ENCODE measurements at places on chromosomes 6 and 20.
A peak's percentile ranks its signal among the peaks of the same experiment; 100 is the strongest.

DNA sequence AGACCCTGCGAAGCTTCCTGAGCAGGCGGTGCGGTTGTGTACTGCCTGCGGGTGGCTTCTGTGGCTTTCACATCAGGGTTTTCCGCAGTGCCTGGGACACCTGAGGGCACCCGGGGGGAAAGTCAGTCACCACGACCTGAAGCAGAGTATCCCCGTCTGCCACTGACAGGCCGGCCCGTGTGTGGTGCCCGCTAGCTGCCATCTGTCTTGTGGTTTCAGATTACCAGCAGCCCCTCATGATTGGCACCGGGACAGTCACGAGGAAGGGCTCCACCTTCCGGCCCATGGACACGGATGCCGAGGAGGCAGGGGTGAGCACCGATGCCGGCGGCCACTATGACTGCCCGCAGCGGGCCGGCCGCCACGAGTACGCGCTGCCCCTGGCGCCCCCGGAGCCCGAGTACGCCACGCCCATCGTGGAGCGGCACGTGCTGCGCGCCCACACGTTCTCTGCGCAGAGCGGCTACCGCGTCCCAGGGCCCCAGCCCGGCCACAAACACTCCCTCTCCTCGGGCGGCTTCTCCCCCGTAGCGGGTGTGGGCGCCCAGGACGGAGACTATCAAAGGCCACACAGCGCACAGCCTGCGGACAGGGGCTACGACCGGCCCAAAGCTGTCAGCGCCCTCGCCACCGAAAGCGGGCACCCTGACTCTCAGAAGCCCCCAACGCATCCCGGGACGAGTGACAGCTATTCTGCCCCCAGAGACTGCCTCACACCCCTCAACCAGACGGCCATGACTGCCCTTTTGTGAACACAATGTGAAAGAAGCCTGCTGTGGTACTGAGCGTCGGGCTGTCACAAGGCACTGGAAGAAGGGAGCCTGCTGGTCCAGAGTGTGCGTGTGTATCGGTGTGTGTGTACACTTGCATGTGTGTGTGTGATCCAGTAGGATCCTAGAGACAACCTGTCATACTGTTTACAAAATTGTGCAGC, 54.4 kb downstream of the GOPC start:
- peak; percentile 49 for DNase-seq

- DNase-seq = no peak
Measured at GRCh38 chr6:23183846-23184245, 614.5 kb downstream of the HDGFL1 start.

DNA sequence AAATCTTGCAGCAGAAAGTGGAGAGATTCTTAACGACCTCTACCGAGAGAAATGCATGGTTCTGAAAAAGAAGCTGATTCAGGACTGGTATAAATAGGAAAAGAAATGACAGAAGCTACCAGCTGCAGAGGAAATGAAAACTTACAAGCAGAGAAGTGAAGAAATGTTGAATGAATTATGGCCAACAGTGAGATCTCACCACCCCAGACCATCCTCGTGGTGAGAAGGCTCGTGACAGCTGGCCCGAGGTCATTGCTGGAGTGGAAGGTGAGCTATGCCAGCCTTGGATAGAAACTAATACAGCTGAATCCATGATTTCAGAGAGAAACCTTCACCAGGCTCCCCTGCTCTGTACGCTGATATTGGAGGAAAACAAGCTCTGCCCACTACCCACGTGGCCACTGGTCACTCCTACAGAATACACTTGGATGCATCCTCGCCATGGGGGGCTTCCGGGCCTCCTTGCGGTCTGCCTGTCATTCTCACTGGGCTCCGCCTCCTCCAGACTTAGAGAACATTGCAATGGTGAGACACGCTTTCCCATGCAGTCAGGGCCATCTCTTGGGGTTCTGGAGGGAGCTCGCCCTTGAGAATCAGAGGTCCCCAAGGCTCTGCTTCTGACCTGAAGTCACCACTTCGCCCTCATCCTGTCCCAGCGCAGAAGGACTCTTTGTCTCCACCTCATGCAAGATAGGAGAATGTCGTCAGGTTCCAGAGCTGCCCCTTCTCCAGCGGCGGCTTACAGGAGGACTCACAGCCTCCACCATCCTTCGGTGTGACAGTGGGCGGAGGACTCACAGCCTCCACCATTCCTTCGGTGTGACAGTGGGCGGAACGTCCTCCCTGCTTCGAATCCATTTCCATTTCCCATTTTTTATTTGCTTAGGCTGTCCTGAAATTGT, 10.6 kb upstream of the TUBB2B start:
- DNase-seq = no peak

GRCh38 chr6:170452767-170453545, 100.2 kb downstream of the PSMB1 start:
- DNase-seq = no peak

DNA sequence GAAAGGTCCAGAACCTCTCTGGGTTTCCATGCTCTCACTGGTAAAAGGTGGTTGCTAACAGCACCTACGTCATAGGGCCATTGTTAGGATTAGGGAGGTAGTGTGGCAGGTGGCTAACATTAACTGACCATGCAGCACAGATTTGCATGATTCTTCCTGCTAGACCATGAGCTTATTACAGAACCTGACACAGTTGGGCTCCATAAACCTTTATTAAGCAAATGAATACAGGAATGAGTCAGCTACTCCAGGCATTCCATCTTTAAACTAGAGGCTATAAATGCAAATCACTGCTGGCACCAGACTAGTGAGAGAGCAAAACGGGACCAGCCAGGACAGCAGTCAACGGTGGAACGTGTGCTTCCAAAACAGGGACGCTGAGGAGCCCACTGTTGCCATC, 440.1 kb downstream of the PTPRT start:
- DNase-seq = no peak

DNA sequence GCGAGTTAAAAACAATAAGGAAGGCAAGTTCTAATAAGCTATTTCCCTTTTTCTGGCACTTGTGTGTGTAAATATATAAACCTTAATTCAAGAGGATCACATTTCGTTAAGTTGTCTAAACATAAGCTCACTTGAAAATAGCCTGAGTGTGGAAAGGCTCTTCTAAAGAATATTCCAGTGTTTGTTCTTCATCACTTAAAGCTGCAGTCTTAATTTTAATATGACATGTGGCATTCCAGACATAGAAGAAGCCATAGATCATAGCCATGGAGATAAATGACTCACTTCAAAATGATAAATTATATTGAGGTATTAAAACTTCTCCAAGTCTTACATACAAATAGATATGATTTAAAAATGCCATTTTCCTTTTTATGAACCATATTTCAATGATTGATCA, 42.1 kb downstream of the IYD start:
- DNase-seq = no peak

Measured in astrocyte of the spinal cord (primary cell).